ENCODE measurements at places on chromosomes 7 and 10. TPM values are rescaled to one million over a fixed set of nuclear protein-coding genes. Genes with fewer than 3 reads are reported as not detected.

The HIP1 gene
- 18.2 TPM for polyA plus RNA-seq

The TEX36 gene
- not detected for polyA plus RNA-seq

The GPR15LG gene
- not detected for polyA plus RNA-seq

The SPDYE6 gene
- not detected for polyA plus RNA-seq

The ANKMY2 gene
- polyA plus RNA-seq, result 5.4 TPM

The NME8 gene
- not detected for polyA plus RNA-seq

The TMEM213 gene
- not detected for polyA plus RNA-seq

The GRM3 gene
- polyA plus RNA-seq, result 0.30 TPM

The DRGX gene
- polyA plus RNA-seq, result 2.0 TPM

The HTR7 gene
- polyA plus RNA-seq, result 0.03 TPM

The GARIN1A gene
- 6.4 TPM for polyA plus RNA-seq

The PTER gene
- polyA plus RNA-seq, result 19.8 TPM

The SLC39A12 gene
- not detected for polyA plus RNA-seq

The FZD8 gene
- 0.97 TPM for polyA plus RNA-seq

The PTPRZ1 gene
- 0.98 TPM for polyA plus RNA-seq

The HHEX gene
- polyA plus RNA-seq, result 18.5 TPM

The LBX1 gene
- polyA plus RNA-seq, result not detected

The BAG3 gene
- polyA plus RNA-seq, result 15.0 TPM

The LMOD2 gene
- polyA plus RNA-seq, result not detected

The GLI3 gene
- 1.1 TPM for polyA plus RNA-seq

The ZFAND2A gene
- polyA plus RNA-seq, result 49.2 TPM

The ASB4 gene
- polyA plus RNA-seq, result 150 TPM

The CTTNBP2 gene
- polyA plus RNA-seq, result 1.9 TPM

The TMEM236 gene
- polyA plus RNA-seq, result 0.86 TPM

The FZD1 gene
- 3.0 TPM for polyA plus RNA-seq

The SMKR1 gene
- polyA plus RNA-seq, result 2.1 TPM

The MYH16 gene
- not detected for polyA plus RNA-seq

The SAMD9 gene
- polyA plus RNA-seq, result 1.7 TPM

The DNAJC12 gene
- polyA plus RNA-seq, result 134 TPM
